CD4-positive, alpha-beta T cell treated with Interleukin-4 for 1 hour (primary cell): ENCODE measurements at places on chromosomes 5 and 9.

DNA sequence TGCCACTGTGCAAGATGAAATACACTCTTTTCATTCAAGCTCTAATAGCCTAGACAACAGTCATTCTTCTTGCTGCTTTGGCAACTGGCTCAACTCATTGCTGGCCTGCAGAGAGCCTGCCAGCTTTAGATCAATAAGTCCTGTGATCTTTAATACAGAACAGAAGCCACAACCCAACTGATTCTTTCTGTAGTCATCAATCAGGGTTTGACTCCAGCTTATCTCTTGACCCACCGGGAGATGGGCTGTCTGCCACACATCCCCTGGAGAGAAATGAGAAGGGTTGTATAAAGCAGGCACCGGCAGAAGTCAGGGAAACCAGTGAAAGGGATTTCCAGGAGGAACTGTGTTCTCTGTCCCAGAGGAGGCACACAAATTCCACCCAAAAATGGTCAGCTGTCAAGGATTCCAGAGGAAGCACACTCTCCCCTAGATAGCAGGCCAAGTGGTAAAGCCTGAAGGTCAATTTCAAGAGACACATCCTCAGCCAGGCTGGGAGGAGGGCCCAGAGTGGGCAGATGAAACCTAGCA lies 24.5 kb downstream of the LHFPL2 start:
- DNase-seq: no peak

DNA sequence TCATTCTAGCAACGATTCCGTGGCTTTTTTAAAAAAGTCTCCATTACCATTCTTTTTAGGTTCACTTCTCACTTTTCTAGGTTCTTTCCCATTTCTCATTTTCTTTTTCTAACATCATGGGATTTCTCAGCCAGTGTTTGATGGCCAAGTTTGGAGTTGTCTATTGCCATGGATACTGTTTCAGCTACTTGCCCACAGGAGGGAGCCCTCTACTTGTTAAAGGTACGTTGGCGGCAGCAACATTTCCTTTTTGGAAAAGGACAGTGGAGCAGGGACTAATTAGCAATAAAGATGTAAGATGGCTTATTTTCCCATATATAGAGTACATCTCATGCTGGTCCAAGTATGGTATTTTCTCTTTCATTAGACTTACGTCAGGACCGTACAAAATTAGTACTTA lies 2257.5 kb upstream of the C9orf72 start:
- no peak for DNase-seq

DNA sequence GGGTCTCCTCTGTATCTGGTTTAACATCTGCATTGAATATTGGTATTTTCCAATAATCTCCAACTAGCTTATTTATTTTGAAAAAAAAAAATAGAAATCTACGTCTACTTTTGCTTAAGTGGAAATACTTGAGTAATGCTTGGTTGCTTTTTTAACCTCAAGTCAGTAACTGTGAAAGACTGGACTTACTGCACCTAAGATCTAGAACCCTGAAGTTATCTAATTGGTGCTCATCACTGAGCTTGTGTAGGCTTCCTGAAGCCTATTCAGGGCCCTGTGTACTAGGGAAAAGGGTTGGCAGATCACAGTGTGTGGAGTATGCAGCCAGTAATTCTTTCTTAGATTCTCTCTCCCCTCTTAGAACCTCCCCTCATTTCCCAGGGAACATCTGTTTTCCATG lies 16.2 kb downstream of the SLC1A1 start:
- no peak for DNase-seq

DNA sequence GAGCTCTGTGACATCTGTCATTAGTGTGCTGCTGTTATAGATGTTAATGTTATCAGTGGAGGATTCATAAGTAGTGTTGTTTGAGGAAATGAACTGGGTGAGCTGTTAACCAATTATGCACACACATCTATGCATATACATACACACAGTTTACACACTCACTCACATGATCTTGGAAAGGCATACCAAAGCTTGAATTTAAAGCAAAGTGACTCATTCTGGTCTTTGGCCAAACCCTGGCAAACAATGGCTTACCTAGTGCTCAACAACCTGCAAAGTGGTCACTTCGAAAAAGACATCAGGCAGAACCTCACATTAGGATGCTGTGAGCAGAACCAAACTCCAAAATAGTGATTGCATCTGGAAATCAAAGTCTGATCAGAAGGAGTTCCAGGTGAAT lies 1037.3 kb upstream of the CDH6 start:
- DNase-seq: no peak

GRCh38 chr5:53946405-53947100 lies 363.8 kb downstream of the ARL15 start:
- DNase-seq: no peak

GRCh38 chr5:98483301-98483685 lies 290.2 kb upstream of the RGMB start:
- no peak for DNase-seq

DNA sequence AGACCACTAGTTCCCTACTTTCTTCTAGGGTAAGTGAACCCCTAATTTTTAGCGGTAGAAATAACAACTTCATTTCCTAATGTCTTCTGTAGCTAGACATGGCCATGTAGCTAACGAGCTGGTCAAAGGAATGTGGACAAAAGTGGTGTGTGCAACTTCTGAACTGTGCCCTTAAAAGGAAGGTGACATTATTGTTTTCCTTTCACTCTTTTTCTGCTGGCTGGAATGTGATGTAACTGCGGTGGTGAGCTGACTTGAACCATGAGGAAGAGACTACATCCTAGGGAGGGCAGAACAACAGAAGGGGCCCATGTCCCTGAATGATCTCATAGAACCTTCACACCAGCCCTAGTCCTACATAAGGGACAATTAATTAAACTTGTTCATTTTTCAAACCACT lies 1.3 kb upstream of the SNX2 start:
- no peak for DNase-seq

- no peak for DNase-seq
Observed at GRCh38 chr9:79220666-79221065, 351.1 kb upstream of the TLE4 start.

- no peak for DNase-seq
Observed at GRCh38 chr5:121841892-121842291, 9.8 kb upstream of the FTMT start.

DNA sequence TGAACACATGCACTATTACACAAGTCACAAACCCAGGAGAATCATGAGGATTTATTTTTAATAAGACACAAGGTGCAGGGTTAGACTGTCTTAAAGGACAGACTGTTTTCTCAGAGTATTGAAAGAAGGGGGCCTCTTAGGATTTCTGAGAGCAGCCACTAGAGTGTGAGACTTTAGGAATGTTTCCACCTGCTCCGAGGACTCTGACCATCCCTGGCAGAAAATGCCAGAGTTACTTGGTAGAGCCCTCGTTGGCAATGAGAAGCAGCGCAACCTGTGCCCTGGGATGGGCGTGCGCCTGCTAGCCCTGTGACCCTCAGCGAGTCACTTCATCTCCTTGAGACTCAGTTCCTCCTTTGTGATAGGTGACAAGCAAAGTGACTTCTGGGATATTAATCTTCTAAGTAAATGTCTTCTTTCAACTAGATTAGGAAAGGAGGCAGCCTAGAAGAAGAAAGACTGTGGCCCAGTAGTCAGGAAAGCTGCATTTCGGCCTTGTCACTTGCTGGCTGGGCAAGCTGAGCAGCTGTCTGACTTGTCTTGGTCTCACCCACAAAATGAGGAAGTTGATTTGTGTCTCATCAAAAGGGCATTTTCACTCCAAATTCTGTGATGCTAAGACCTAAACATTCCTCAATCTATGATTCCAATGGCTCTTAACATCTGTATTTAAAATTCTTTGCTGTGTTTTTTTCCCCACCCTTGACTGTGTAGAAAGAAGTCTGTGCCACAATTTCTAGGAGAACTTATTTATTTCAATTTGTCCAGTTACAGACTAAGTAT lies 60.5 kb downstream of the PTCD2 start:
- no peak for DNase-seq

DNA sequence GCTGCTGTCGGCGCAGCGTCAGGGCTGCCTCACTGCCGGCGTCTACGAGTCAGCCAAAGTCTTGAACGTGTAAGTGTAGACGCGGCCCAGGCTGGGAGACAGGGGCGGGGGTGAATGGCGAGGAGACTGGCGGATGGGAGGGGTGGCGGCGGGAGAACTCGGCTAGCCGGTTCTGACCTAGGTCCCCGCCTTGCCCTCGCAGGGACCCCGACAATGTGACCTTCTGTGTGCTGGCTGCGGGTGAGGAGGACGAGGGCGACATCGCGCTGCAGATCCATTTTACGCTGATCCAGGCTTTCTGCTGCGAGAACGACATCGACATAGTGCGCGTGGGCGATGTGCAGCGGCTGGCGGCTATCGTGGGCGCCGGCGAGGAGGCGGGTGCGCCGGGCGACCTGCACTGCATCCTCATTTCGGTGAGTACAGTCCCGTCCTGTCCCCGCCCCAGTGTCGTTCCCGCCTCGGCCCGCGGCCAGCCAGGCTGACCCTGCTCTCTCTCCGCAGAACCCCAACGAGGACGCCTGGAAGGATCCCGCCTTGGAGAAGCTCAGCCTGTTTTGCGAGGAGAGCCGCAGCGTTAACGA lies 745 bp downstream of the GADD45G start:
- no peak for DNase-seq

DNA sequence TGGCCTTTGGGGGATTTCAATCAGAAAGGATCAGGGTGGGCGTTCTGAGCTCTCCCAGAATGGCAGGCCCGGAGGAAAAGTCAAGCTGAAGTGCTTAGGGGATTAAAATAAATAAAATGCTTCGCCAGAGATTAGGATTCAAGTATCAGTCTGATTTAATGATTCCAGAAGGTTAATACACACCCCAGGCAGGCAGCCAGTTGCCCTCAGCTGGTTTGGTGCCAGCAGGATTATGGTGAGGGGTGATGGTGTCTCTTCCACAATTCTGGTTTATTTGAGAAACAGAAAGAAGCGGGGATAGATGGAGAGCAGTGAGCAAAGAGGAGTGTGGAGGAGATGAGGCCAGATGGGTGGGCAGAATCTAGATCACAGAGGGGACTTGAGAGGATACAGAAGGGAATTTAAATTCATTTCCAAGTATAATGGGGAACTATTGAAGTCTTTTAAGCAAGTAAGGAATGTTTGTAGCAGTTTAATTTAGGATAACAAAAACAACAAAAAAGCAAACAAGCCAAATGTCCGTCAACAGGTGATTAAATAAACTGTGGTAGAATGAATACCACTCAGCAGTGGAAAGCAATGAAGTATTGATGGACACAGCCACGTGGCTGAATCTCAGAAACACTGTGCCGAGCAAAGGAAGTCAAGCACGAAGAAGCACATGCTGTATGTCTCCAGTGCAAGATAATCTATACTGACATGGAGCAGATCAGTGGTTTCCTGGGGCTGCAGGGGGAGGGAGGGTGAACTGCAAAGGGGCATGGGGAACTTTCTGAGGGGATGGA lies 297.7 kb downstream of the MSX2 start:
- DNase-seq: no peak

DNA sequence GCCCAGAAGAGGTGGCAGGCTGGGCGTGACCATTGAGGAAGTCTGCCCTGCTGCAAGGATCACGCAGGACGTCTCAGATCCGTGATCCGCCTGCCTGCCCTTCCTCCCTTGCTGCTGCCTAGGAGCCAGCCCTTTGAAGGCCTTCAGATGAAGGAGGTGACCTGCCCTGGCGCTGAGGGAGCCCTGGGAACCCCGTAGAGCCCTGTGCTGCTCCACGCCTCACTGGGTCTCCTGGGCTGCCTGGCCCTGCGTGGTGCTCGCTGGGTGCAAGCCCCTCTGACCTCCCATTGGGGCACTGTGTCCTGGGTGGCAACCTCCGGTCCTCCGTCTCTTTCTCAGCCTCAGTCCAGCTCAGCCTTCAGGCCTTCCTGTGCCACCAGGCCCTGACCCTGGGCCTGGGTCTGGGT lies 295.3 kb upstream of the IRX4 start:
- DNase-seq: no peak

GRCh38 chr9:82491604-82492003 lies 503.0 kb downstream of the SPATA31D1 start:
- no peak for DNase-seq

GRCh38 chr9:24051587-24051986 lies 225.5 kb upstream of the ELAVL2 start:
- no peak for DNase-seq

GRCh38 chr9:137370865-137371520 lies 52.0 kb downstream of the EXD3 start:
- DNase-seq: no peak

DNA sequence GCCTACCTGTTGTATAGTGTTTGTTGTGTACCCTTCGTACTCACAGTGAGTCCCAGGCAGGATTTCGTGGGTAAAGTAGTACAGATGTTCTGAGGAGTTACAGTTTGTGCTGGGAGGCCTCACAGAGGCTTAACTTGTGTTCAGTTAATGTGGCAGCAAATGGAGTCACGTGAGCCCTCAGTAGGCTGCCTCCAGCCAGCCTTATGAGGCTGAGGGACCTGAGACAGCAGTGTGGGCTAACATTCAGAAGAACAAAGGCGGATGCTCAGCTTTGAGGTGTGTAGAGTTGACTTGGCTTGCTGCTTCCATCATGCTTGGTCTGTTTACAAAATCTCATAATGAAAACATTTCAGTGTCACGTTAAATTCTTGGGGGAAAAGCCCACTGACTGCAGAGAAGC lies 118.1 kb downstream of the TRIO start:
- no peak for DNase-seq

DNA sequence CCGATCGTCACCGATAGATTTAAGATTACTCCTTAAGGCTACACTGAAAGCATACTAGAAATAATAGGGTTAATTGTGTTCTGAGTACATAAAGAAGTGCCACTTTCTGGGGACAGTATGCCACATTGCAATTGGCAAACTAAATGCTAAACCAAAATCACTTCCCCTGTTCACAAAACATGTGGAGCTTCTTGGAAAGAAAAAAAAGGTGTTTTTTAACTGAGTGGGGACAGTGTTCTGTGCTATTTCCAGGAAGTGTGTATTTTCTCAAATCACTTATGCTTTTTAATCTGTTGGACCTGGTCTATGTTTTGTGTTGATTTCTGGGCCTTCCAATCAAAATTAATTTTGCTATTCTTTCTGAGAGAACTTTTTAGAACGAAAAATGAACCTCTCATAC lies 149.3 kb upstream of the MPDZ start:
- DNase-seq: no peak

DNA sequence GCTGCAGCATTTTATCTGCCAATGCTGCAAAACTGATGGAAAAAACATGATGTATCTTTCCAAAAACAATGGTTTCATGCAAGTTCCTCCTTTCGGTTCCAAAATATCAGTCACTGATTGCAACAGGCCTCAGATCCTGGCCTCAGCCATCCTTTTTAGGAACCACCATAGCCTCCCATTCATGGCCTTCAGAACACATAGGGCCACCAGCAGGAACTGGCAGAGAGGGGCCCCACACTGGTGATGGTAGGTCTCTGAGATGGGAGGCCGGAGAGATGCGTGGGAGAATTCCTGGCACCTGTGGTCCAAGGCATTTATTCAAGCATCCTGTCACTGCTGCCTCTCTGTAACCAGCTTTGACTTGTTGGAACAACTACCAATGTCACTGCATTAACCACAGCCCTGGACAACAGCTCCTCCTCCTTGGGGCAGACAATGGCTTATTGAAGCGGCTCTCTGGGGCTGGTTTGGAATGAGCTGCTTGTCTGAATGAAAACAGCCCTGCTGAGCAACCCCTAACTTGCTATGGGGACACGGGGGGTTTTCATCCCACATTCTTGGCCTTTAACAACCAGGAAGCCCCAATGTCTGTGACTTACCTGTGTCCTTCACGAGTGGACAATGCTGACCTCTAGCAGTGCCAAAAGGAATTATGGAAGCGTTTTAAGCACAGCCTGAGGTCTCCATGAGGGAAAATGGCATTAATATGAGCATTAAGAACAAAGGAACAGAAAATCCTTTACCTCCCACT lies 108.1 kb downstream of the LHFPL2 start:
- no peak for DNase-seq
